ENCODE measurements at places on chromosomes 1 and 21. TPM values are rescaled to one million over a fixed set of nuclear protein-coding genes. Genes with fewer than 3 reads are reported as not detected.

GRCh38 chr1:229147072-229147471, 123.8 kb upstream of the RAB4A start:
- no peaks in the 10 kb centered on the region for H3K4me1 ChIP-seq
- peaks cover 10% of the 10 kb centered on the region for H3K27me3 ChIP-seq
- DNase-seq = no peak
- no peaks in the 10 kb centered on the region for H3K36me3 ChIP-seq

Gene SLFNL1
- 0.35 TPM for polyA plus RNA-seq

GRCh38 chr1:4447778-4448420, 206.5 kb upstream of the AJAP1 start:
- DNase-seq = no peak
- no peaks in the 10 kb centered on the region for H3K4me1 ChIP-seq
- no peak overlapping the region for H3K4me3 ChIP-seq
- H3K36me3 ChIP-seq = no peaks in the 10 kb centered on the region
- H3K27me3 ChIP-seq = no peaks in the 10 kb centered on the region

GRCh38 chr1:53512807-53513755, 53.9 kb downstream of the DMRTB1 start:
- H3K27me3 ChIP-seq = no peaks in the 10 kb centered on the region
- H3K4me3 ChIP-seq = no peak overlapping the region
- H3K4me1 ChIP-seq = no peaks in the 10 kb centered on the region

- H3K4me1 ChIP-seq = peaks cover 19% of the 10 kb centered on the region
- peak; percentile 37 for DNase-seq
- peaks cover 5% of the 10 kb centered on the region for H3K27me3 ChIP-seq
- no peaks in the 10 kb centered on the region for H3K36me3 ChIP-seq
- H3K4me3 ChIP-seq = no peak overlapping the region
These were observed 50.3 kb upstream of the COA6 start for GRCh38 chr1:234322979-234323378.

All from B cell (primary cell).